ENCODE measurements at places on chromosomes 2 and 18.

DNA sequence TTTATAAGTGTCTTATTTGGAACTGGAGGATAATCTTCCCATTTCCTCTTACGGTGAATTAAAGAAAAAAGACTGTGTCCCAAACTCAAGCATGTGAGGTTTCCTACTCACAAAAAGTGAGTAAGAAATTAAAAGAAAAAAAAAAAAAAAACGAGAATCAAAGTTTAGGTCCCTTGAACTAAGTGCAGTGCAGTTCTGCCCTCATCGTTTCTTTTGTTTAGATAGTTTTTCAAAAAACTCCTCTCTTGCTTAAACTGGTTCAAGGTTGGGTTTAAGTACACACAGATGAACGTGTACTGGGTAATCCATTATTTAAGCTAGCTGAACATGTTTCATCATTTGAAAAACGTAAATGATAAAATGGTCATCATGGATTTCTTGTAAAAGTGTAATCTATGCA, 235.9 kb upstream of the KCNJ3 start:
- no peak for DNase-seq

- no peak for DNase-seq
Observed at GRCh38 chr2:43098539-43098938, 127.9 kb downstream of the ZFP36L2 start.

GRCh38 chr2:164014068-164014731, 278.4 kb upstream of the FIGN start:
- no peak for DNase-seq

GRCh38 chr2:46171411-46171953, 125.7 kb upstream of the EPAS1 start:
- no peak for DNase-seq

- no peak for DNase-seq
Observed at GRCh38 chr2:205720451-205720902, 38.2 kb downstream of the NRP2 start.

Measured in stimulated activated CD8-positive, alpha-beta memory T cell treated with anti-CD3 and anti-CD28 coated beads, Interleukin-2, amount 100 ng/mL, for 1 hour (primary cell).